ENCODE measurements at places on chromosomes 12 and 14.

GRCh38 chr14:33369041-33369440, 430.4 kb downstream of the NPAS3 start:
- DNase-seq = no peak

DNA sequence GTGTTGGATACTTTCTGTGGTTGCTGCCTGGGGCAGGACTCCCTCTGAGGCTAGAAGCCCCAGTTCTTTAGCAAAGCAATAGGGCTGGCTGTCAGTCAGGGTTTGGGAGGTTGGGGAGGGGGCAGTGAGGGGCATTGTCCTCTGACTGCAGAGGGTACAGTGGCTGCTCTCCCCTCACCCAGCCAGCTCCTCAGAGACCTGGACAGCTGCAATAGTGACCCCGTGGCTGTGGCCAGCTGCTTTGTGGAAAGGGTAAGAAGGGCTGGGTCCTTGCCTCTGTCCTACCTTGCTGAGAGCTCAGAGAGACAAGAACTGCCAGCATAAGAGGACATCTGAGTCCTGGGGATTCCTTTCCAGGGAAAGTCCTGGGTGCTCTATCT, 25.8 kb downstream of the PLEKHG3 start:
- no peak for DNase-seq

DNA sequence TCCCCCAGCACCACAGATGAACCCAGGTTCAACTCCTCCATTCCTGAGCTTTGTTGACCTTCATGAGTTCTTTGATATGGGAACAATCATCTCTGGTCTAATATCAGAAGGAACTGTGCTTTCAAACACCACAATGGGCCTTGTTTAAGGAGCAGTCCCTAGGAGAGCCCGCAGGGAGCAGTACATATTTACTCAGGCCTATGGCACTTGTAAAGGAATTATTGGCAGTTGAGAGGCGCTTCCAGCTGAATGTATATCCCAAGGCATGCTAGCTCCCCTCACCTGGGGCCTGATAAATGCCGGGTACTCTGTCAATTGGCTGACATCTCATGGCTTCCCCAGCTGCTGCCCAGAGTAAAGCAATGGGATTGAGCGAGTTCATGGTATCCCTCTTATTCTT, 76.2 kb downstream of the ZFP36L1 start:
- no peak for DNase-seq

- DNase-seq = no peak
Measured at GRCh38 chr14:75162631-75163030, 13.8 kb downstream of the TMED10 start.

- DNase-seq = no peak
Measured at GRCh38 chr14:31261523-31261858, 53.9 kb upstream of the HECTD1 start.

DNA sequence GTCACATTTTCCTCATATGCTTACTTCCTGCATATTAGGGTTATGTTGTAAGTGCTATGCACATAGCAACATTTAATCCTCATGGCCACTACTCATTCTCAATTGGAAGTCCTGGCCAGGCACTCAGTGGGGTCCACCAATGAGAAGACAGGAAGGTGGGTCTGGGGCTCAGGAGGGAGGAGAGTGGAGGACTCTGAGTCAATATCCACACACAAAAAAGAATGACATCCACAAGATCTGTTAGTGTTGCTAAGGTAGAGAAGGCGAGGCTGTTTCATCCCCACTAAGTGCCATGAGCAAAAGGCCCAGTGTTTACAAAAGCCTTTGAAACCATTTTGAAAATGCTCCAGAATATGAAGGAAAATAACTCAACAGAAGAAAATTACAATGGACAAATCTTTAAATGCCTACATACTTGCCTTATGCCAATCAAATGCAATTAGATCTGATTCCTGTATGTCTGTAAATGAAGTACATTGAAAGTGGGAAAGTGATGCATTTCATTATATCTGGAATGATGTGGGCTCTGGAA, 53.9 kb downstream of the EID3 start:
- no peak for DNase-seq

DNA sequence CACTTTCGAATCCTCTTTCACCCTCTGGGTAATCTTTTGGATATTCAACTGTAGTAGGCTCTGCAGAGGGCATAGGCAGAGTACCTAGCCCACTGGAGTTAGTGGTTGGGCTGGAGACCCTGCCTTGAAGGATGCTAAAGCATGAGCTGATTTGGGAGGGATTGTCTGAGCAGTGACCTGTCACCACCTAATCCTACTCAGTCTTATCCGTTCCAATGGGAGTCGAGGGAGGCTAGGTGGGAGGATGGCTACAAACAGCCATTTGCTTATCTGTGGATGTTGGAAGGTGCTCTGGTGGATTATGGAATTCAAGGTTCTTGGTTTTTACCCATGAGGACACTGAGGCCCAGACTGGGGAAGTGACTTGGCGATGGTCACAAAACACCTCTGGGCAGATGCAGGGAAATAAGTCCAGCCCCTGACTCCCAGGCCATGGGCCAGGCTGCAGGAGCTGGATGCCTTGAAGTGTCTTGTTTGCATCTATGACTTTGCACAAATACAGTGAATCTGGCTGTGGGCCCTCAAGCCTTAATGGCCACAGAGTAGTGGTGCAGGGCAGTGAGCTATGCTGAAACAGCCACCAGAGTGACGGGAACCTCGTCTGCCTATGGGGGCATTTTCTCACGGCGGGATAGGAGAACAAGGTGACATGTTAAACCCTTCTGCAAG, 3.7 kb downstream of the KMT5A start:
- no peak for DNase-seq

All from kidney glomerular epithelial cell (primary cell).